Hair follicular keratinocyte (primary cell): ENCODE measurements at places on chromosomes 7 and 10. TPM values are rescaled to one million over a fixed set of nuclear protein-coding genes. Genes with fewer than 3 reads are reported as not detected.

Gene ZNF853
- total RNA-seq: 0.11 and 2.4 TPM in 2 replicates

Gene UCMA
- total RNA-seq: not detected in 2 replicates

Gene CNNM1
- under 0.01 and 0.08 TPM in 2 replicates for total RNA-seq

Gene TMEM236
- 0.04 and 0.08 TPM in 2 replicates for total RNA-seq

Gene ZNF33A
- total RNA-seq: 9.1 and 14.3 TPM in 2 replicates

Gene AS3MT
- total RNA-seq: 3.2 and 3.6 TPM in 2 replicates

Gene CPEB3
- 0.23 and 0.78 TPM in 2 replicates for total RNA-seq

Gene C10orf62
- not detected in 2 replicates for total RNA-seq

Gene C10orf53
- total RNA-seq: not detected in 2 replicates

Gene PLAC9
- not detected in 2 replicates for total RNA-seq

Gene KCP
- 0.47 TPM in 1 of 2 replicates, not detected in the other for total RNA-seq

Gene ELFN1
- total RNA-seq: 0.23 and 0.30 TPM in 2 replicates

Gene PRR15
- total RNA-seq: 2.7 and 6.3 TPM in 2 replicates

Gene IDI2
- not detected in 2 replicates for total RNA-seq
